Activated T-cell treated with anti-CD3 and anti-CD28 coated beads, Interleukin-2, amount 50 U/mL, for 1 hour (primary cell): ENCODE measurements at places on chromosomes 4 and X.

- no peak for DNase-seq
Measured at GRCh38 chrX:23435575-23435974, 100.9 kb downstream of the PTCHD1 start.

- no peak for DNase-seq
Measured at GRCh38 chr4:145496292-145496691, 14.6 kb downstream of the SMAD1 start.

- no peak for DNase-seq
Measured at GRCh38 chrX:144295921-144296320, 412.1 kb downstream of the UBE2NL start.

DNA sequence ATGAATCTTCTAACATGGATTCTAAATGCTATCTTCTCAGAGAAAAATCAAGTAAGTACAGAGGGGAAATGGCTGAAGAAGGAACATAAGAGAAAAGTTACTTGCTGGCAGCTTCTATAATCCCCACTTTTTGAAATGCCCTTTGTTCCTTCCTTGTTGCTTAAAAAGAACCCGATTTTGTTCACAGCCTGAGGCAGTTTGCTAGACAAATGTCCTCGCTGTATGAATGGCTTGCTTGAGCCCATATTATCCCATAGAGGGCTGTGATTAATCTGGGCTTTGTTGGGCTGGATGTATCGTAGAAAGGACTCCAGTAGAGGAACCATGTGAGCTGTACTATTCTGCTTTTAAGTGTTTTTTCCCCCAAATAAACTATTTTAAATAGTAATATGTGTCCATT is 134.3 kb upstream of the FGF13 start:
- DNase-seq: no peak

DNA sequence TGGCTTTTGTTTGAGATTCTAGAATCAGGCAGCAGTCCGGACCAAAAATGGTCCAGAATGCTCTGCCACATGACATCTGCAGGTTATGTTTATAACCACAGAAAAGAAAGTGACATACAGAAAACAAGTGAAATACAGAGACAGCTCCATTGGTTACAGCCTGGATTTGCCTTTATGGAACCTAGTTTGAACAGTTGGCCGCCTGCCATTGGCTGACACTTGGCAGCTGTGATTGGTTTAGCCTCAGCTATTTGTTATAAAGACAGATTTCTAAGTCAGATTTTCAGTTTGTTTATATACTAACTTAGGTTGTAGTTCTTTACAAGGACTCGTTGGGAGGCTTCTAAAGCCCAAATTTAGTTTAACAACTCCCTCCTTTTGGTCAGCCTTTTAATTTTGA is 40.8 kb upstream of the IL9R start:
- DNase-seq: no peak

DNA sequence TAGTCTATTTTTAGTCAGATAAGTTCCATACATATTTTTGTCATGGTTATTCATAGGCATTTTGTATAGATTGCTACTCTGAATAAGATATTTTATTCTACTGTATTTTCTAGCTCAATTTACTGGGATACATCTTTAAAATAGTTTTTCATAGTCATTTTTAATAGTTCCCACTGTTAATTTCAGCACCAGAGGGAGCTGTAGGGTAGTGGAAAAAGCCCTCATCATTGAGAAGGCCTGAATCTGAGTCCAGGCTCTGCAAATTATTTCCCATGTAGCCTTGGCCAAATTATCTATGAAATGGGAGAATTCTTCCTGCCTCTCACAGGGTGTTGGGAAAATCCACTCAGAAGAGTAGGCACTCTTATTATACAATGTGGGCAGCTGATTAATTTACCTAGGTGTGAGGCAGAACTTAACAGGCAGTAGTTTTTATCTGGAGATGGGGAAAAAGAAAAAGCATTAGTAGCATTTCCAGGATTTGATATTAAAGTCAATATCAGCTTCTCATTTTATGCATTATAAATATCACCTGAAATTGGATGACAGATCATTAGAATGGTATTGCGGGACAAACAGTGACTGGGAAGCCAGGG is 102.9 kb upstream of the PAQR3 start:
- no peak for DNase-seq

GRCh38 chr4:24114919-24115500 is 225.2 kb upstream of the PPARGC1A start:
- no peak for DNase-seq

- no peak for DNase-seq
Measured at GRCh38 chr4:168719725-168720124, 222.9 kb downstream of the PALLD start.

- DNase-seq: no peak
Measured at GRCh38 chr4:44256414-44256813, 192.2 kb downstream of the KCTD8 start.

- no peak for DNase-seq
Measured at GRCh38 chr4:5753766-5754528, 42.9 kb downstream of the EVC start.

- DNase-seq: no peak
Measured at GRCh38 chr4:3481113-3481531, 18.0 kb downstream of the DOK7 start.

- no peak for DNase-seq
Measured at GRCh38 chr4:156190615-156191014, 236.9 kb upstream of the CTSO start.

DNA sequence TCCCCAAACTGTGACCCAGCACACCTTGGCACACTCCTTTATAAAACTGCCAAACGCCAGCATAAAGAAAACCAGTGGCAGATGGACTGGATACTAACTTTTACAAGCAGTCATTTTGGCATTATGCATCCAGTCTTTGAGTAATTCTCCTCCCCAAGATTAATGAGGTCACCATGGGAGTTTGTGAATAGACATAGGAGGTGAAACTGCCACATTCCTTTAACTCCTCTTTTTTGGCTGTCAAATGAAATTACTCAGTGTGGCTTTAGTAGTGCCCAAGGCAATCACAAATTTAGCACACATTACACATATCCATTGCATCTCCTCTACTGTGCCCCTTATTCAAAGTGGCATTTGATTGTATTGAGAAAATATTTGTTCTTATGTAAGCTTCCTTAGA is 315.3 kb upstream of the FGF13 start:
- DNase-seq: no peak

- no peak for DNase-seq
Measured at GRCh38 chr4:54231768-54232688, 2.9 kb downstream of the PDGFRA start.

DNA sequence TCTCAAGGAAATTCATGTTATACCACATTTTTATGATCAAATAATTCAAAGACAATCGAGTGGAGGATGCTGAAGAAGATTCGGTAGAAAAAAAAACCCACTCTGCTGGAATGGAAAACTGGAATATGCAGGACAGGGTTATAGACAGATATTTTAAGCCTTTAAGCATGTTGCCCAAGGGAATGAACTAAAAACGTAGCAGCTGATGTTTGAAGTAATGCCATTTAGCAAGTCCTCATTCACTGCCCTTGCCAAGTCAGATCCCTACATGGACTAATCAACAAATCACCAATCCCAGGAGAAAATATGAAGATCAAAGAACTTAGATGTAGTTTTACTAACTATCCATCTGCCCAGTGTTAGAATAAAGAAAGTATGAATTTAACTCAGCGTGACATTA is 75.6 kb upstream of the ETNPPL start:
- DNase-seq: no peak

GRCh38 chr4:144705601-144706590 is 59.9 kb downstream of the HHIP start:
- no peak for DNase-seq

- DNase-seq: no peak
Measured at GRCh38 chr4:100786481-100786880, 268.7 kb upstream of the EMCN start.
